NCI-H524 (cell line): ENCODE measurements at places on chromosomes 2 and 18.

DNA sequence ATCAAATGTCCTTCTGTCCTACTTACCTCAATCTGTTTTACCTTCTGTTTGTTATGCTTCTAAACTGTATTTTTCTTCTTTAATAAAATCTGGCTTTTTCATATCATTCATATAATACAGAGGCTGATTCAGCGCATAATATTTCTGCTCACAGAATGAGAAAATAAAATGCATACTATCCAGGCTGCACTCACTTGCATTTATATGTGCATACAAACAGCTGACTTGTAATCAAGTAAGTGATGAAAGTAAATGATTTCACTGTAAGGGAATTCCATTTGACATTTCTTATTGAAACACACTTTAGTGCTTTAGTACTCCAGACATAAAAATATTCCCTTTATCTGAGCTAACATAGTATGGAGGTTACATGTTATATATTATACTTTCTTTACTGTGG is 75.3 kb upstream of the PROKR1 start:
- no peak for DNase-seq

DNA sequence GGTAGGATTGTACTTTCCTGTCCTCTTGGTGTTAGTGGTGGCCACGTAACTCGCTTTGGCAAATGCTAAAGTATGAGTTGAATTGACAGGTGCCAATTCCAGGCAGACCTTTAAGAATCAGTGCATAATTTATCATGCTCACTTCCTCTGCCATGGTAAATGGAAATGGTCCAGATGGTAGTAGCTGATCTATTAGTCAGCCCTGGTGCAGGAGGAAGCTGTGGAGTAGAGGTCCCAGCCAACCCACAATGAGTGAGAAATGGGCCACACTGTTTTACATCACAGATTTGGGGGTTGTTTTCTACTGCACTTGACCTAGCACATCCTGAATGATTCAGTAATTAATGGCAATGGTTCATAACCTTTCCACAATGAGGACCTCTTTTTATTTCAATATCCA is 104.4 kb downstream of the RGPD3 start:
- DNase-seq = no peak

- peak; percentile 74 for DNase-seq
Measured at GRCh38 chr2:68357605-68358337, 7.3 kb upstream of the PLEK start.

GRCh38 chr2:217250013-217250524 is 390.2 kb upstream of the TNP1 start:
- DNase-seq = no peak

DNA sequence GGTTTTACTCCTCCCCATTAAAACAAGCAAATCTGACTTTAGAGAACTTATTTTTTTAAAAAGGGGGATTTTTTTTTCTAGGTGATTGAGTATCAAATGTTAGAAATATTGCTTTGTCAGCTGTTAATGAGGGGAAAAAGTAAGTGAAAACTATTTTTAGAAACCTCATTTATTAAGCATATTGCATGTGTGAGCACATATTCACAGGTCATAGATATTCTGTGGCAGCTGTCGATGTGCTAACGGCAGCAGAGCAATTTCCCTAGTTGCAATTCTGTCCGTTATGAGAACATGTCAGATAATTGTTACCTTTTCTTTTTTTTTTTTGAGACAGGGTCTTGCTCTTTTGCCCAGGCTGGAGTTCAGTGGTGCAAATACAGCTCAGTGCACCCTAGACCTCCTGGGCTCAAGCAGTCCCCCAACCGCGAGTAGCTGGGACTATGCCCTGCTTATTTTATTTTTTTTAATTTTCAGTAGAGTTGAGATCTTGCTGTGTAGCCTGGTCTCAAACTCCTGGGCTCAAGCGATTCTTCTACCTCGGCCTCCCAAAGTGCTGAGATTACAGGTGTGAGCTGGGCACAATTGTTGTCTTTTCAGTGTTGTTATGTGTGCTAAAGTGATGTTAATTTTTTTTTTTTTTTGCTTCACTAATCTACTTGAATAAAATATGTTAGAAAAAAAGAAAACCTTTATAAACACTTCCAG is 69.8 kb downstream of the MTA3 start:
- DNase-seq = no peak

- no peak for DNase-seq
Measured at GRCh38 chr2:169203952-169204351, 134.6 kb downstream of the DHRS9 start.

DNA sequence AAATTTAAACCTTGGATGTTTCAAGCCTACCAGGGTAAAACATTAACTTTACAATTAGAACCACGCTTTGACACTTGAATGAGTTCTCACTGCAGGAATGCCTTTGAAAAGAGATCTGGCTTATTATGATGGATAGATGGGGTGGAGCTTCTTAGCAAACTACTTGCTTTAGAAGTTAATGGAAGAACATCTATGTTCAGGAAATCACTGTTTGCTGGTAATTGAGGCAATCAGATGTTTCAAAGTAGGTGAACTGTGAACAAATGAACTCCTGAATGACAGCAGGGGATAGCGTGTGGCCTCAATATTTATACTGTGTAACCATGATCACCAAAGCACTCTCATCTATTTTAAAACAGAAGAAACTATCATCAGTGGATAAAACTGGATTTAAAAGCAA is 383.6 kb downstream of the PIK3C3 start:
- DNase-seq = no peak

- DNase-seq = no peak
Measured at GRCh38 chr2:233373316-233373715, 19.0 kb downstream of the DGKD start.

DNA sequence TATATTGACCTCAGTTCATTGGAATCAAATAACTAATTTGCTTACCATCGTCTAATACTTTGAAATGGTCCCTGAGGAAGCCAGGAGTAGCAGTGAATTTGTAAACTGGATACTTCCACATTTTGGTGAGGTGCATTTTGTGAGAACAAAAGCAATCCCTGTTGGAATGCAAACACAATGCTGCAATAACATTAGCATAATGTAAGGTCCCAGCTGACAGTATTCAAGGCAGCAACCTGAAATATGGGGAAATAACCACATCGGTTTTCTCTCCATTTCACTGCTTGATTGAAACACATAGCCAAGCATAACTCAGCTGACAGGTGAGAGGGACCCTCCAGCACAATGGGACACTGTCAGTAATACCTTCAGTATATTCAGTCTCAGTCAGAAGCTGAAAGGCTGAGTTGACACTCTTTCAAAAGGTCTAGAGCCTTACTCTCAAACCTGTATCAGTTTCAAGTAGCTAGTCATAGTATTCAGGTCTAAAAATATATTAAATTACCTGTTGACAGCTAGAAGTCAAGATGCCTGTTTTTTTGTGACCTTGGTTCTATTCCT is 1311.9 kb upstream of the NRXN1 start:
- no peak for DNase-seq

GRCh38 chr2:215577356-215577755 is 141.5 kb upstream of the FN1 start:
- no peak for DNase-seq

- no peak for DNase-seq
Measured at GRCh38 chr2:176812246-176812775, 400.3 kb upstream of the HNRNPA3 start.

DNA sequence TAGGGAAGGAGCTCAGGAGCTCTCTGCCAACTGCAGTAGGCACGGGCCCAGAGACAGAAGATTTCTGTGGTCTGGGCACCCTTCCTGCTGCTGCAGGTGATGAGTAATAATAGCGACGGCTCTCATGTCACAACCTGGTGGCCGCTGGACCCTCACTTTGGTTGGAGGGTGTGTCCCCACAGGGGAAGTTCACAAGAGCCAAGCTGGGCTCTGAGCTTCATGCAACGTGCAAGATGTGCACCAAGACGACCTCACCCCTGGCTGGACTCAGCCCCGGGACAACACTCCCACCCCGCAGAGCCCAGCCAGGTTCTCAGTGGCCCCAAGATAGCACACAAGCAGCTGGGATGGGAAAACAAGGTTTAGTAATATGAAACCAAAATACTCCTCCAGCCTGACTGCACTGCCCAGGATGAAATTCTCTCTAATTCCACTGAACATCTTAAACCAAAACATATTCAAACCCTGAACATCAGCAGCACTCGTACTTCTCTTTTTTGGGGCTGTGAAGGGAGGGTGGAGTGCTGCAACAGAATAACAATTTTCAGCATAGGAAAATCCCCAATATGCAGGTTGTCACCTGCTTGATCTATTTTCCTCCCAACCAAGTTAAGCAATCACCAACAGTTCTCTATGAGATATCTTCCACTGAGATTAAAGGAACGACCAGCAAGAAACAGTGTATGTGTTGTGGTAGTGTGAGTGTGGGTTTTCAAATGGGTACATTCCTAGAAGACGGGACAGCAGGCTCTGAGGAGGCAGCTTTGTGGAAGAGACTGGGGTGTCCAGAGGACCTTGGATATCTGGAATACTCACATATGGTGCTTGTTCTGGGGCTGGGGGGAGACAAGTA is 26.5 kb downstream of the BCL2 start:
- DNase-seq = no peak

DNA sequence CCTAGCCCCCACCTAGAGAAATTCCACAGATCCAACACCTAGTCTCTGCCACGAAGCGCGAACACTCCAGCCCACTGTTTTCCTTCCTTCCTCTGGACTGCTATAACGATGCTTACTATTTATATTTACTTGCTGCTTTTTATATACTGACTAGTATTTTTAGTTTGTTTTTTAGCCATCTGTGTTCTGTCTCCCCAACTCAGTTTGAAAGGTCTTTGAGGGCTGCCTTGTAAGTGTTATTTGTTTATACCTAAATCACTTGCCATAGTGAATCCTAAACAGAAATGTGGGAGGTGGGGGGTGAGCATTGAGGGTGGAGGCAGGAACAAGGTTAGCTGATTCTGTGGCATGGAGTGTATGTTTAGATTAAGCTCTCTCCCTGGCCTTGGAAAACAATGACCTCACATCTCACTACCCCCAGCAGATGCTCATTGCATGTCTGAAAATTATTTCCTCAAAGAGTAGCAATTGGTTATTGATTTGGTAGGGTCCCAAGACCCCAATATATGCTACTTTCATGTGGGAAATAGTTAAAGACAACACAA is 1.1 kb upstream of the NCKAP5 start:
- DNase-seq = no peak

DNA sequence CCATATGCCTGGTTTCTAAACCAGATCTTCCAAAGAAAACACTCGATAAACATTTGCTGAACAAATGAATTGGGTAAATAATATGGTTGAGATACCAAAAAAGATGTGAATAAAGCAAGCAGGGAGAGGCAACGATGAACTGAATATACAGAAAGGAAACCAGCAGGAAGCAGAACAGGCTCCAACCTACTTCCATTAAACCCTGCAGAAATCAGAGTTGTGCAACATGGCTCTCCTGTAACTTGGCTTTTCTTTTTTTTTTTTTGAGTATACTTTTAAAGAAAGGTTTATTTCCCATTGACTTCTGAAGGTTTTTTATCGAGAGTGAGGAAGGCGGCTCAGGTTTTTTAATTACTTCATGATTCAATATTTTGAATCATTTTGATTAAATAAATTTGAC is 23.5 kb downstream of the ITSN2 start:
- no peak for DNase-seq

- DNase-seq = no peak
Measured at GRCh38 chr18:13445241-13445897, 226.8 kb downstream of the LDLRAD4 start.

GRCh38 chr2:85981579-85982247 is 92.9 kb upstream of the ST3GAL5 start:
- DNase-seq = no peak

GRCh38 chr18:50194631-50195532 is at the start of gene MYO5B:
Gene MYO5B (minus strand): TSS chr18:50195147. CDS start chr18:50194793, 354 bp downstream.
- no peak for DNase-seq
